ENCODE measurements at places on chromosomes 1 and 21.

DNA sequence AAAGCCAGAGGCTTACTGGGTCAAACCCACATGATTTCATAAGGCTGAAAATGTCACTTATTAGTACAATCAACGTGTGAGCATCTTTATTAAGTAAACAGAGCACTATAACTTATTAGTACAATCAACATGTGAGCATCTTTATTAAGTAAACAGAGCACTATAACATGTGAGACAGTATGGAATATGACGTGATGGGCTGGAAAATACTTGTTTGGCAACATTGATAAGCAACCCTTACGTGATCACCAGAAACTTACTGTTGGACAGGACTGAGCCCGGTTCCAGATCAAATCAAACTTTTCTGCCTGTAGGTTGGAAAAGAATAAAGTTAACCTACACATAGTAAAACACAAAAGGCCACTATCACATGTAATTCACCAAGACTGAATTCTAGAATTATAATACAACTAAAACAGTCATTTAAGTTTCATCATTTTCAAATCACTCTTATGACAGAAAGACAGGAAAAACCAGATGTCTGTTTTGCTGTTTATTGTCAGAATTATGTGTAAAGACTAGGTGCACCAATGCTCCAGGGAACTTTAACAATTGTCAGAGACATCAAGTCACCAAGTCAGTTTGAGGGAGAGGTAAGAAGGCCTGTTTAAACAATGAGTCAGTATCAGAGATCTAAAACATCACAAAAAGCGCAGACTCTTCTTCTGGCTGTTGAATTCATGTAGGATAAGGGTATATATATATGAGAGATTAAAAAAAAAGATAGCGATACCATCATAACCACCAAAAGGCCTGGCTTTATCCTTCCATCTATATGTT is 15.7 kb downstream of the ATPAF1 start:
- no peak for DNase-seq

GRCh38 chr1:175158170-175158591 is 34.4 kb downstream of the KIAA0040 start:
- DNase-seq, result no peak

DNA sequence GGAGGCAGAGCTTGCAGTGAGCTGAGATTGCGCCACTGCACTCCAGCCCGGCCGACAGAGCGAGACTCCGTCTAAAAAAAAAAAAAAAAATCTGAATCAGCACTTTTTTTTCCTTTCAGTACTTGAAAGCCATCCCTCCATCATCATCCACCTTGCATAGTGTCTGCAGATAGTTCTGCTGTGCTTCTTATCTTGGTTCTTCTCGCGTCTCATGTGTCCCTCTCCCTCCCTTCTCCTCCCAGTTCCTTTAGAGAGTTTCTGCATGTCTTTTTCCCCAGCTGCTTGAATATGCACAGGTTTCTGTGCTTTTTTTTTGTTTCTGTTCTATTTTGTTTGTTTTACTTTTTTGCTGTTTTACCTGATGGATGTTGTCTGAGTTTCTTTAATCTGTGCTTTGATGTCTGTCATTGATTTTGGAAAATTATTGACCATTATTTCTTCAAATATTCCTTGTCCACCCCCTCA is 3.9 kb upstream of the COL18A1 start:
- DNase-seq, result no peak

GRCh38 chr1:70517444-70517843 is 106.4 kb downstream of the CTH start:
- DNase-seq, result no peak

GRCh38 chr21:31576428-31576827 is 83.1 kb upstream of the SOD1 start:
- no peak for DNase-seq

DNA sequence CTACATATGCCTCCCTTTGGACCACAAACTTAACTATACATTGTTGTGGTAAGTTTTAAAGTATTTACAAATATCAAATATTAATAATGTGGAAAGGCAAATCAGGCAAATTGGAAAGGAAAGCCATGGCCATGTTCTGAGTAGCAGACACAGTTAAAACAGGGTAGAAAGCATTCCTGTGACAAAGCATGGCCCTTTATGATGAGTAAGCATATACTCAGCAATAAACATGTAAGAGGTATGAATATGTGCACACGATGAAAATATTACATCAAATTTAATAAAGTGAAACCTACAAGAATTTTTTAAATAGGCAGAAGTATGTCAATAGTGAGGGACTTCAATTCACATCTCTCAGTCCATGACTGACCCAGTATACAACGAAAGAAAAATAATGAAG is 389.2 kb downstream of the DSCAM start:
- no peak for DNase-seq

GRCh38 chr1:21495225-21495820 is 13.9 kb upstream of the ALPL start:
- DNase-seq, result no peak

DNA sequence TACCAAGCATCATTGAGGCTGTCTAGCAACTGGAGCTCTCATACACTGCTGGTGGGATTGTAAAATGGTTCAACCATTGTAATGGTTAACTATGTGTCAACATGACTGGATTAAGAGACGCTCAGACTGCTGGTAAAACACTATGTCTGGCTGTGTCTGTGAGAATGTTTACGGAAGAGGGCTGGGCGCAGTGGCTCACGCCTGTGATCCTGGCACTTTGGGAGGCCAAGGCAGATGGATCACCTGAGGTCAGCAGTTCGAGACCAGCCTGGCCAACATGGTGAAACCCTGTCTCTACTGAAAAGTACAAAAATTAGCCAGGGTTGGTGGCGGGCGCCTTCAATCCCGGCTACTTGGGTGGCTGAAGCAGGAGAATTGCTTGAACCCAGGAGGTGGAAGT is 4.8 kb upstream of the FCRLA start:
- no peak for DNase-seq

- no peak for DNase-seq
Observed at GRCh38 chr1:61274939-61275338, 192.6 kb downstream of the NFIA start.

GRCh38 chr1:1262758-1263157 is 10.9 kb downstream of the UBE2J2 start:
- DNase-seq, result no peak

- DNase-seq, result peak; percentile 47
Observed at GRCh38 chr21:41425954-41426675, at the start of gene MX1. MX1 (plus strand) TSS chr21:41426239; CDS start chr21:41432071, 5,832 bp downstream.

- no peak for DNase-seq
Observed at GRCh38 chr1:164452549-164452948, 106.4 kb upstream of the PBX1 start.

DNA sequence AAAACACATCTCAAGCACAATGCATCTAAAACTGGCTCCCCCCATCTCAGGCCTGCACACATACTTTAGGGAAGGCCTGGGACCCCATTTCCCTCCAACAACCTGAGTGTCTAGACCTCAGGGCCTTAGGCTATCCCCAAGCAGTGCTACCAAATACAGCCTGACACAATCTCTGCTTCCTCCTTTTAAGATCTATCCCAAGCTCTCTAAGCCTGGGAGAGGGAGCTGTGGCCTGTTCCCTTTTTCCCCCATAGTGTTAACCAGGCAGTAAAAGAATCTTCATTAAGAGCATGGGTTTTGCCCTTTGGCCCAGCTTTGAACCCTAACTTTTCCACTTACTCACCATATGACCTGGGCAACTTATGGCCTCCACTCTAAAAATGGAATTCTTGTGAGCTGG is 10.8 kb upstream of the COL8A2 start:
- DNase-seq, result no peak

DNA sequence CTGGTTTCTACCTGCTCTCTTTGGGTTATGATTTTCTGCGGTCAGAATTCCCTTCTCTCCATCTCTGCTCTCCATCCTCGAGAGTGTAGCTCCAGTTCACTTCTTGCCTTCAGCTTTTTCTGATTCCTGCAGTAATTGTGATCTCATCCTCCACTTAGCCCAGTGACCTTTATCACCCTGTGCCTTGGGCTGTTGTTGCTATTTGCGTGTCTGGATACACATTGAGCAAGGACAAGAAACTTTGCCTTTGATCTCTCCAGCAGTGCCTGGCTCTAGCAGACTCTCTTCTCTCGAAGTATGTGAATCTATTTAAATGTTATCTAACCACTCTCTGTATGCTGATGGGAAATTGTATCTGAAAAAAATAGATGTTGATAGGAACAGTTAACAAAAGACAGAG is 76.4 kb upstream of the MARK1 start:
- no peak for DNase-seq

DNA sequence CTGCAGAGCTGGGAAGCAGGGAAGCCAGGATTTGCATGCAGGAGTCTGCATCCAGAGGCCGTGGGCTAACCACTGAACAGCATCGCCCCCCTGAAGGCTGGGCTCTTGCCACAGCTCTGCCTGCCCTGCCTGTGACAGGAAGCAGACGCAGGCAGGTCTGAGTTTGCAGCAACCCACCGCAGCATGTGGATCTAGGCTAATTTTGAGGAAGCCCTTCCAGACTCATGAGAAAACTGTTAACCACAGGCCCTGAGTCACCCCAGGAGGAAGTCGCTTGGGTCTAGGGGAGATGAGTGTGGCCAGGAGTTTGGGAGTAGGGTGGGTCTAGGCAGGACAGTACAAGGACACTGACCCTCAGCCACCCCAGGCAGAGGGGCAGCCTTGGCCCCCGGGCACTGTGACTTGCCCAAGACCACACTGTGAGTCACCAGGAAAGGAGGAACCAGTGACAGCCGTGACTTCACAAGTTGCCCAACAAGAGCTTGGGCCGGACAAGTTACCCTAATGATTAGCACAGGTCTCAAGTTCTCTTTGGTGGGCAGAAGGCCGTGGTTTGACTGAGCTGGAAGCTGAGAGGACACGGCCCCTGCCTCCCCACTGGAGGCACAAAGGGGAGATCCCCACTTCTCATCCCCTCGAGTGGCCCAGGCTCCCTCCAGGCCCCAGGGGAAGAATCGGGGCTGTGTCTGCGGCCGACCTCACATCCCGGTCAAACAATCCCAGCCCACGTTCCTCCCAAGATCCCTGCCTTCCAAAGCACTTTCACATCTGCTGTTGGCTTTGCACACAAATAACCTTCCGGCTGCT is 826 bp downstream of the LAPTM5 start:
- peak; percentile 96 for DNase-seq

GRCh38 chr21:41111681-41112080 is 56.3 kb upstream of the BACE2 start:
- no peak for DNase-seq

- no peak for DNase-seq
Observed at GRCh38 chr21:29349702-29350101, 51.0 kb downstream of the BACH1 start.

DNA sequence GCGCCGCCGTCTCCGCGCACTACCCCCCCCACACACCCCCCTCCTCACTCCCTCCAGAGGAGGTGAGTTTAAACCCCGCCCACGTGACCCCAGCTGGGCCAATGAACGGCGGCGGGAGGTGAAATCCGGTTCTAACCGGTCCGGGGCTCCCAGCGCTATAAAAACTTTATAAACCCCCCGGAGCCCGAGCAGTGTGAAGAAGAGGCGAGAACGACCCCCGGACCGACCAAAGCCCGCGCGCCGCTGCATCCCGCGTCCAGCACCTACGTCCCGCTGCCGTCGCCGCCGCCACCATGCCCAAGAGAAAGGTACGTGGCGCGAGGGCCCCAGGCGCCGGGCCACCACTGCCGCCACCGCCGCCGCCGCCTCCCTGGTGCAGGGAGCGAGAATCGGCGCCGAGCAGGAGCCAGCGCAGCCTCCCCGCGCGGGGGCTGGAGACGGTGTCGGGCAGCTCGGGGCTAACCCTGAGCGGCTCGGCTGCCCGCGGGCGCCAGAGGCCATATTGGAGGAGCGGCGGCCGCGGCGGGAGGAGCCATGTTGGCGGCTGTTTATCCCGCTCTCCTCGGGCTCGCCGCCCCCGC is at the start of gene HMGN2:
Gene HMGN2, plus strand, starts transcription at position 121 of the 581 bp plus-strand sequence. Its CDS starts 173 bp downstream, at position 294.
- peak; percentile 77 for DNase-seq

DNA sequence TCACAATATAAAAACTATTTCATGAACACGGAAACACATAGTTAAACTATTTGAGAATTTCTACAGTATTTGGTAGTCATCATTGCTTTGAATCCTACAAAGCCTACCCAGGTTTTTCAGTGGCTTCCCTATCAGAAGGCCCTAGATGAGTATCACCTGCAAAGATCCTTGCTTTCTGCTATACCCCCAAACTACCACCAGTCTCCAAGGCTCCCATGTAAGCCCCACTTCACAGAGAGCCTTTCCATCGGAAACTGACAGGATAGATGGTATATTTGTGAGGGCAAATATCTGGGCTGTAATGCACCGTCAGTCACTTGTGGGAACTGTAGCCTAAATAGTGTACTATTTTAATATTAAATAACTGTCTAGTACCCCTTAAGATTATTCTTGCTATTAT is 674.3 kb downstream of the BRINP3 start:
- no peak for DNase-seq

DNA sequence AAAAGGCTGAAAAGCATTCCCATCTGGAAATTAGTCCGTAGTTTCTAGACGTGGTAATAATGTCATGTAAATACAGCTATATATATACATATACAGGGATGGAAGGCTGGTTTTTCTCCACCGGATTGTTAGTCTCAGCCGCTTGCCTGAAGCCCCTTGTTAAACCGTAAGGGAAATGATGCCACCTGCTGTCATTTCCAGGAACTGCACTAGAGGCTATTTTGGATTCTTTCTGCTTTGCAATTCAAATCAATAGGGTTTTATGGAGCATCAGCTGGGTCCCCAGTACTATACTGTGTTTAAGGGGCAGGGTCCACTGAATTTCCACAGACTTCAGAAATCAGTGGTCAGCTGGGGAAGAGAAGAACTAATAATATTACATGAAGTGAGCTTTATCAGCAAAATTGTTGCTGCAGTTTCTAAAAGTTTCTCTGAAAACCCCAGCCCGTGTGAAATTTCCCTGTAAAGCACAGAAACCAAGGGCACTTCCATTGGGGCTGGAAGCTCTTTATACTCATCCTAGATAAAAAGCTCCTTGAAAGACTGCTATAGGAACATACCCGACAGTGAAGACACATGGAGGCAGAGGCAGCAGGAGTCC is 33.8 kb upstream of the MPZL1 start:
- DNase-seq, result peak; percentile 58

GRCh38 chr1:218887141-218887925 is 286.3 kb upstream of the LYPLAL1 start:
- no peak for DNase-seq

DNA sequence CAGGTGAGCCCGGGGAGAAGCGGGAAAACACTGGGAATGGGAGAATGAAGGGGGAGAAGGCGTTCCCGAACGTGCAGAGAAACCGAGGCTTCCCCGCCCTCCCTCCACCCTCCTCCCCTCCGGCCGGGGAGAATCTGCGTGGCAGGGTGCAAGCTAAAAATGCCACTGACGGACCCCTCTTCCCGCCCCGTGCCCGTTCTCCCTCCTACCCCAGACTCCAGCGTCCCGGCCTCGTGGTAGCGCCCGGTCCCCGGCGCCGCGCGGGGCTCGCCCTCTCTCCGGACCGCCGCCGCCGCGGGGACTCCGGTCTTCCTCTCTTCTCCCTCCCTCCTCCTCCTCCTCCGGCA is 81.6 kb upstream of the AK4 start:
- no peak for DNase-seq

GRCh38 chr1:34721646-34722355 is 33.0 kb upstream of the GJB5 start:
- DNase-seq, result no peak

GRCh38 chr1:191049781-191050180 is 572.1 kb upstream of the BRINP3 start:
- no peak for DNase-seq

- no peak for DNase-seq
Observed at GRCh38 chr1:97660431-97661105, 260.3 kb downstream of the DPYD start.
